Activated CD8-positive, alpha-beta memory T cell treated with anti-CD3 and anti-CD28 coated beads for 4 hours (primary cell): ENCODE measurements at places on chromosomes 12 and 14.

DNA sequence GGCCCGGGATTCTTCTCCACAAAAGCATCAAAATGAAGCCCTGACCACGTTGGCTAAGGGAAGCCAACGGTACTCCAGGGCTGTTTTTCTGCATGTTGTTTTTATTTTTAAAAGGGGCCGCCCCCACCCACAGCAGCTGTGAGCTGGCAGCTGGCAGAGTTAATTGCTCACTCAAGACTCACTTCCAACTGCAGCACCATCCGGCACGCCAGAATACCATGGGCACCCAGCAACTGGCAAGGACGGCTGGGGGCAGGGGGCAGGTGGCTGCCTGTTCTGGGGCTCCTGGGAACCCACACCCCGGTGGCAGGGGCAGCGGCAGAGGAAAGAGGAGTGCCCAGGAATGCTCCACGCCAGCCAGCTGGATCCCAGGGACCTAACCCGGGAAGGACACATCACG is 44.3 kb downstream of the NCOR2 start:
- no peak for DNase-seq

DNA sequence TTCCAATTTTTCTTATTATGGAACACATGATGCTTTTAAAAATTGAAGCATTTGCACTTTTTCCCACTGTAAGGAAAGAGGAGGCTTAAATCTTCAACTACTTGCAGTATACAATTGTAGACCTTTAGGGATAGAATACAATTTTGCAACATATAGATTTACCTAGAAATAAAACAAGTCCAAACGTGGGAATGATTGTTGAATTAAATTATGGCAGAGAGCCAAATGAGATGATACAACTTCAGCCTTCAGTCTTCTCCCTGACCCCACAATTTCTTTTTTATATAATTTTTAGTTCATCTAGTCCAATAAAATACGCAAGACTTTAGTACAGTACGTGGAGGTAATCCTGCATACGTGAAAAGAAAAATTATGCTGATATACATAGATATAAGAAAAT is 666.5 kb downstream of the SLC16A7 start:
- DNase-seq = no peak

GRCh38 chr14:80567905-80568536 is 356.7 kb upstream of the DIO2 start:
- no peak for DNase-seq

DNA sequence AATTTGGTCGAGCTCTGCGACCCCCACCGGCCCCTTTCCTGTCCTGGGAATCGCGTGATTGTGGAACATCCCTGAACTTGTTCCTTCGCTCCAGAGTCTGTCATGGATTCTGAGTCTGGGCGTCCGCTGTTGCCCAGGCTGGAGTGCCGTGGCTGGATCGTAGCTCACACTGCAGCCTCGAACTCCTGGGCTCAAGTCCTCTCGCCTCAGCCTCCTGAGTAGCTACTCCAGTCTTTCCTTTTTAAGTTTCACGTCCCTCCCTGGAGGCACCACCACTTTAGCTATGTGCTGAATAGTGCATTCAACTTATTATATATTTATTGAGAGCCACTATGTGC is 698 bp downstream of the ACOT6 start:
- no peak for DNase-seq

DNA sequence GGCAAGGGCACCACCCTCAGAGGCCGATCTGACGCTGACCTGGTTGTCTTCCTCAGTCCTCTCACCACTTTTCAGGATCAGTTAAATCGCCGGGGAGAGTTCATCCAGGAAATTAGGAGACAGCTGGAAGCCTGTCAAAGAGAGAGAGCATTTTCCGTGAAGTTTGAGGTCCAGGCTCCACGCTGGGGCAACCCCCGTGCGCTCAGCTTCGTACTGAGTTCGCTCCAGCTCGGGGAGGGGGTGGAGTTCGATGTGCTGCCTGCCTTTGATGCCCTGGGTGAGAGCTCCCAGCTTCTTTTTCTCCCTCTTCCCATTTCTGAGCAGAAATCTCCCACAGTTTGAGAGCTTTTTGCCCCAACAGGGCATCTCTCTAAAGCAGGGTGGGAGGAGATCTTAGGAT is 1.8 kb downstream of the OAS1 start:
- no peak for DNase-seq

- no peak for DNase-seq
Measured at GRCh38 chr14:64440494-64440893, 24.8 kb upstream of the AKAP5 start.

- DNase-seq = no peak
Measured at GRCh38 chr14:102930138-102930752, 7.8 kb downstream of the AMN start.

DNA sequence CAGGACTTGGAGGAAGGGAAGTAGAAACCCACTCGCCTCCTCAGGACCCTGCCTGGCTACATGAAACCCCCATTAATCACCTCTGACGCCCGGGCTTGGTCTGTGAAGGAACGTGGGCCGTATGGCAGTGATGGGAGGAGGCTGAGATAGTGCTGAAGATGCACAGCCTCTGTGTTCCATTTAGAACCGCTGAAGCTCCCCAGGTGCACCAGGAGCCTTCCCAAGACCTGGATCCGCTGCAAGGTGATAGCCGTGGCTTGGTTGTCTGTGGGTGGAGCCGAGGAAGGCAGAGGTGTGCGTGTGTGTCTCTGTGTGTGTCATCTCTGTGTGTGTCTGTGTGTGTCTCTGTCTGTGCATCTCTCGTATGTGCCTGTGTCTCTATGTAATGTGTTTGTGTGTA is 293.1 kb downstream of the CACNA1C start:
- DNase-seq = no peak

- no peak for DNase-seq
Measured at GRCh38 chr12:46179693-46180452, 89.0 kb downstream of the SLC38A1 start.

DNA sequence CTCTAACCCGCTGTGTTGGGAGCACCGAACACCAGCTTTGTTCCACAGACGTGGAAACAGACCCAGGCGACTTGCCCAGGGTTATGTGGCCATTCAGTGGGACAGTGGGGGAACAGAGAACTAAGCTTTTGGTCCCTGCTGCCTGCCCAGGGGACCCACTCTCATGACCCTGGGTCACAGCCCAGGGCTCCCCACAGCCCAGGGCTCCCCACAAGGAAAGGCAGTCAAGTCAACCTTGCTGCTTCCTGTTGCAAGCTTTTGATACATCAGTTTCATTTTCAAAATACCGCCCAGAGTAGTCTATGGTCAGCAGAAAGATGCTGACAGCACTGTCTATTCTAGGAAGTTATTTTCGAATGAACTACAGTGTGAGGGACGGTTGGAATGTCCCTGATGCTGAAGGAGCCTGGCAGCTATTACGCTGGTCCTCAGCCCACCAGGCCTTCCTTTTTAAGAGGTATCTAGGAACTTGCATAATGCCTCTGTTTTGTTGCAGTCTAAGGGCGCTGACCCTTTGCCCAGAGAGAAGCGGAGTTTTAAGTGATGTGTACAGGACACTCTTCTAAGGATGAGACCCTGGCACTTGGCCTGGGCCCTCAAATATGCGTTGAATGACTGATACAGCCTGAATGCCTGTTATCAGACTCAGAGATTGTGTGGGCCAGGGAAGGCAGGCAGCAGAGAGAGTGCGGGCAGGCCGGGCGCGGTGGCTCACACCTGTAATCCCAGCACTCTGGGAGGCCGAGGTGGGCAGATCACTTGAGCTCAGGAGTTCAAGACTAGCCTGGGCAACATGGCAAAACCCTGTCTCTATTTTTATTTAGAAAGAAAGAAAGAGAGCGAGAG is 12.6 kb upstream of the TTC7B start:
- no peak for DNase-seq

GRCh38 chr14:24701062-24701461 is 67.1 kb upstream of the GZMB start:
- DNase-seq = no peak

DNA sequence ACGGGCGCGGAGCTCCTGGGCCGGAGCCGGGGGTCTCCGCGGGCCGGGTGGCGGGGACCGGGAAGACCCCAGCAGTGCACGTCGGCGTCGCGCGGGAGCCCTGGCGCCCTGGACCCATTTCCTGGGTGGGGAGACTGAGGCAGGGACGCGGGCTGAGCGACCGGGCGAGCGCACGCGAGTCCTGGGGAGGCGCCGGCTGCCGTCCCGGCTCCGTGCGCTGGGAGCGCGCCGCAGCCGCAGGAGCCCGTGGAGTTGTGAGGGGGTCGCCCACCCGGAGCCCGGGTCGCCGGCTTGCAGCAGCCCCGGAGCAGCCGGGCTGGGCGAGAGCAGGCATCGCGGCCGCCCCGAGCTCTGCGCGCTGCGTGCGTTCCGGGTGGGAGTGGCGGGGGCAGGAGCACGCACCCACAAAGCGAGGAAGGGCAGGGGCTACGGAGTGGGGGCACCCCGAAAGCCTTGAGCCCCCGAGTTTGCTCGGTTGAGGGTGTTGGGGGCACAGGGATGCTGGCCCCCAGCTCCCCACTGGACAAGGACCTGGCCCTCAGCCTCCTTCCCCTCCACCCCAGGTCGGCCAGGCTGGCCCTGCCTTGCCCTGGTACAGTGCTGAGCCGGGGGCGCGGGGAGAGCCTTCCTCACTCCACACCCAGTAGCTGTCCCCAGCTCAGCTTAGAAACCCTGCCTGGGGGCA is 620 bp downstream of the MMP17 start:
- DNase-seq = no peak

GRCh38 chr12:10959804-10960203 is 20.7 kb upstream of the TAS2R14 start:
- DNase-seq = no peak

DNA sequence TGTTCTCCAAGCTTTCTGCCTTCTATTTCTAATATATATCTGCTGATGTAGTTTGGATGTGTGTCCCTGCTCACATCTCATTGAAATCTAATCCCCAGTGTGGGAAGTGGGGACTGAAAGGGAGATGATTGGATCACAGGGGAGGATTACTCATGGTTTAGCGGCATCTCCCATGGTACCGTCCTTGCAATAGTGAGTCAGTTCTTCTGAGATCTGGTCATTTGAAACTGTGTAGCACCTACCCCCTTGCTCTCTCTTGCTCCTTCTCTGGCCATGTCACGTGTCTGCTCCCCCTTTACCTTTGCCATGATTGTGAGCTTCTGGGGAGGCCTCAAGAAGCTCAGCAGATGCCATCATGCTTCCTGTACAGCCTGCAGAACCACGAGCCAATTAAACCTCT is 26.2 kb upstream of the ALX1 start:
- no peak for DNase-seq

DNA sequence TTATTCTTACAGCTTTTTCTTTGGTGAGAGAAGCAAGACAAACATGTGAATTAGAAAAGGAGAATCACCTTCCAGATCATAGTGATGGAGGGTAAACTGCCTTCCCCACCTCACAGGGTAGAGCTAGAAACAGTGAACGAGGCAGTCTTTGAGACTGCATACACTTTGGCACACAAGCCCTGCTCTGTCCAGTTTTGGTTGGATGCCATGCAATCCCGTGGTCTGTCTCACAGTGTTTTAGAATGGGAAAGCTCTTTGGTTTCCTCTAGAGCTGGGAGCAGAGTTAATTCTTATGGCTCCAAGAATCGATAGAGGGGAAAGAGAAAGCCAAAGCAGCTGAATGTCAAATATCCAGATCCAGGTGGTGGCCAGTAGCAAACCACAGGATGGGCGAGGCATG is 21.9 kb downstream of the TDP1 start:
- no peak for DNase-seq

GRCh38 chr14:99408286-99408970 is 72.2 kb downstream of the SETD3 start:
- DNase-seq = no peak

GRCh38 chr14:49962621-49963020 is 69.7 kb downstream of the ARF6 start:
- no peak for DNase-seq

DNA sequence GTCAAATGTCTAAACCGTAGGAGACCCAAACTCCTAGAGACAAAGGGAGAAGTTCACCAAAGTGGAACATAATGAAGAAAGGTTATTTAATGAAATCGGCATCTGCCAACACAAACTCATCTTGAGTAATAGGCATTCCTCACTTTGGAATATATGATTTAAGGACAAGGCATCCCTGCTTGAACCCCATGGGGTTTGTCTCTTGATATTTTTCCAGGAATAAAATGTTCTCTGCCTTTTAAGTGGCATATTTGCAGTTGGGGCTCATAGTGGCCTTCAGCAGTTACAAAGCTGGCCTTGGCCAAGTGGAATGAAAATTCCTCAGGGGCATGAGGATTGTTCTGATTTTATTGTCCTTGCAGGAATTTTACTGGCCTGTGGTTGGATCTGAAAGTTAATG is 7.1 kb downstream of the POP5 start:
- no peak for DNase-seq

DNA sequence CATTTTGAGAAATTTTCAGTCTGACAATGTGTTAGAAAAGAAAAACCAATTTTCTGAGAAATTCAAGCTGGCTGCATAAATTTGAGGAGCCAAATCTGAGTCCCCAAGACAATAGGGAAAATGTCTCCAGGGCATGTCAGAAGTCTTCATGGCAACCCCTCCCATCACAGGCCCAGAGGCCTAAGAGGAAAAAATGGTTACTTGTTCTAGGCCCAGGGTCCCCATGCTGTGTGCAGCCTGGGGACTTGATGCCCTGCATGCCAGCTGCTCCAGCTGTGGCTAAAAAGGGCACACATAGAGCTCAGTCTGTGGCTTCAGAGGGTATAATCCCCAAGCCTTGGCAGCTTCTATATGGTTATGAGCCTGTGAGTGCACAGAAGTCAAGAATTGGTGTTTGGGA is 464.6 kb downstream of the CCER1 start:
- no peak for DNase-seq

- DNase-seq = no peak
Measured at GRCh38 chr12:2960390-2960956, 1.3 kb downstream of the TEAD4 start.

DNA sequence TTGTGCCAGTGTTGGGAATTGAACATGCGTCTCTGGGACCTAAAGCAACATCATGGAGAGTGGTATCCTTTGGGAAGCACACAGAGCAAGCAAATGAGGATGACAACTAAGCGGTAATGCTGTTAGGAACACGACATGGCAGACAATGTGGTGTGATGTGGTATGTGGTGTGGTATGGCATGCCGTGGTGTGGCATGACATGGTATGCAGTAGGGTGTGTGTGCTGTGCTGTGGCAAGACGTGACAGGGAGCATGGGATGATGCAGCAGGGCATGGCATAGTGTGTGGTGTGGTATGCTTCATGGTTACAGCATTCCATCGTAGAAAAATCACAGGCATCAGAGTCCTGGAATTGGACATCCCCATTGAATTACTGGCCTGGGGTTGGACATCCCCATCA is 108.7 kb downstream of the RTN1 start:
- no peak for DNase-seq

DNA sequence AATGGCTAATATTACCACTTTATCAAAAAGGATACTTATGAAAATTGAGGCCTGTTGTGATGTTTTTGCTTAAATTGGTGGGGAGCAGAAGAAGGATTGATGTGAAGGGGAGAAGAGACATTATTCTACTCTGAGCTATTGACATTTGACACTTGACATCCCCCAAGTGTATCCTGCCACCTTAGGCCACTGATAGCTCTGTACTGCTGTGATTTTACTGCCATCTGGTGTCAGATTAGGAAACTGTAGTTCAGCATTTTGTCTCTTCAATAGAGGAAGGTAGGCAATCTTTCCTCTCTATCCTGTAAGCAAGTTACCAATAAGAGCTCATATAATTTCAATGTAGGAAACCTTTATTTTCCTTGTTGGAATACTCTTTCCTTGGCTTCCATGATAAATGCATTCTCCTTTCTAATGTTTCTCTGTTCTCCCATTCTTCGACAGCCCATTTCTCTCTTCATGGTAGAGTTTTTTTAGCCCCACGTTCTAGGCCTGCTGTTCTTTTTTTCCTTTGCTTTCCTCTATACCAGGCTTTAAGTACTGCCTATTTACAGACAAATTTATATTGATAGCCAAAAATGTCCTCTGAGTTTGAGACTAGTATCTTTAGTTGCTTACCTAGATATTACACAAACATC is 46.3 kb downstream of the PPHLN1 start:
- peak; percentile 0 for DNase-seq
